Subcutaneous preadipocyte (primary cell): ENCODE measurements at places on chromosomes 11 and 22. TPM values are rescaled to one million over a fixed set of nuclear protein-coding genes. Genes with fewer than 3 reads are reported as not detected.

Gene SLC17A6
- not detected in 2 replicates for total RNA-seq

Gene SPON1
- 1.6 and 20.6 TPM in 2 replicates for total RNA-seq

Gene UCP2
- total RNA-seq = 0.37 and 0.59 TPM in 2 replicates

Gene FOSL1
- total RNA-seq = 42.3 and 103 TPM in 2 replicates

Gene OR51B5
- not detected in 2 replicates for total RNA-seq

Gene ZNF280A
- total RNA-seq = 0.20 and 0.37 TPM in 2 replicates

Gene PVALB
- total RNA-seq = not detected in 2 replicates

Gene ALG8
- total RNA-seq = 49.9 and 51.1 TPM in 2 replicates

Gene TSSK2
- not detected in 2 replicates for total RNA-seq

Gene TNRC6B
- total RNA-seq = 22.0 and 28.3 TPM in 2 replicates

Gene KLHL35
- 1.4 and 3.7 TPM in 2 replicates for total RNA-seq

Gene TRAF6
- total RNA-seq = 7.3 and 10.2 TPM in 2 replicates

Gene DDX25
- not detected in 2 replicates for total RNA-seq

Gene PHOX2A
- total RNA-seq = not detected in 2 replicates

Gene ARHGAP8
- not detected in 2 replicates for total RNA-seq

Gene LYVE1
- 0.37 TPM in 1 of 2 replicates, not detected in the other for total RNA-seq

Gene GSC2
- total RNA-seq = not detected in 2 replicates

Gene DCHS1
- total RNA-seq = 0.37 and 0.78 TPM in 2 replicates

Gene FAM111B
- 7.3 and 15.2 TPM in 2 replicates for total RNA-seq
